ENCODE measurements at places on chromosomes 5 and 9.
A peak's percentile ranks its signal among the peaks of the same experiment; 100 is the strongest.

GRCh38 chr9:115640887-115641286 is 512.7 kb upstream of the PAPPA start:
- peak; percentile 65 for DNase-seq

DNA sequence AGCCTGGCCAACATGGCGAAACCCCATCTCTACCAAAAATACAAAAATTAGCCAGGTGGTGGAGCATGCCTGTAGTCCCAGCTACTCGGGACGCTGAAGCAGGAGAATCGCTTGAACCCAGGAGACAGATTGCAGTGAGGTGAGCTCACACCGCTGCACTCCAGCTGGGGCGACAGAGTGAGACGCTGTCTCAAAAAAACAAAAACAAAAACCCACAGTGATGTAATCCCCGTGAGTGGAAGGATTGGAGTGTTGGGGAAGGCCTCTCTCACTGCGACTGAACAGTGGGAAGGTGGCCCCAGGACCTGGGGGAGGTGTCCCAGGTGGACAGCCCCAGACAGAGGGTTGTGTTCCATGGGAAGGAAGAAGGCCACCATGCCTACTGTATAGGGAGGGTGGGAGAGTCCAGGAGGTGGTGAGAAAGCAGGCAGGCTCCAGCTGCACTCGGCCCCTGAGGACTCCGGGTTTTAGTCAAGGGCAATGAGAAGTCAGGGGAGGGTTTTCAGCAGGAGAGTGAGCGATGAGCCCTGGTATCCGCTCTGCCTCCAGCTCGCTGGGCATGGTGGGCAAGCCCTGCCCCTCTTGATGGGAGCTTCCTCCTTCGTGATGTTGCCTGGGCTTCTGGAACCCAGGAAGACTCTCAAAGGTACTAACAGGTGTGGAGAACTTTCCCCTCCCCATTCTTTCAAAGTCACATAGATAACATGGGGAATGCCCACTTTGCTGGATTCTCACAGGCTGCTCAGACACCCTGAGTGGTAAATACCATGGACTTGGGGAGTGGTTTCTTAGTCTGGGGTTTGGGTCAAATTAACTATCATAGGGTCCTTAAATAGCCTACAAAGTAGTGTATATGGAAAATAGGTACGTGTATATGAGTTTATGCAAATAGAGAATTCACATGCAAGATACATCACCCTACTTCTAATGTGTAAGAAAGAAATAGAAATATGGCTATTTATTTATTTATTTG is 74.7 kb downstream of the PPARGC1B start:
- no peak for DNase-seq

GRCh38 chr5:156936972-156937371 is 26.1 kb downstream of the TIMD4 start:
- DNase-seq, result no peak

- peak; percentile 88 for DNase-seq
Observed at GRCh38 chr5:139660105-139660922, 12.2 kb downstream of the CXXC5 start.

DNA sequence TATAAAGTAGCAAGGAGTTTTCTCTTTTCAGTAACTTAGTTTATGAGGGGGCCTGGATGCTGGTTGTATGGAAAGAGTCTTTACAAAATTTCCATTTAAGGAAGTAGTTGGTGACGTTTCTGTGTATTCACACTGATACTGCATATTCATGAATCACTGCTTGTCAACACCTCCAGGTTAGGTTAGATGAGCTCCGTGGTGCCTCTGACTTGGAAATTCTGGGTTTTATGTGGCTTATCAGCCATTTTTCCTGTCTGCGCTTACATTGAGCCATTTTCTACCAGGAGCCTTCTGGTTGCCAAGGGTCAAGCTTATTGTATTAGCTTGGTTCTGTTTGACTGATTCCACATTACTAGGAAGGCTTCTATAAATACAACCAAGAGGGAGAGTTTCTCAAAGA is 128.3 kb downstream of the SLC28A3 start:
- DNase-seq, result no peak
